ENCODE measurements at places on chromosomes 4 and X.

DNA sequence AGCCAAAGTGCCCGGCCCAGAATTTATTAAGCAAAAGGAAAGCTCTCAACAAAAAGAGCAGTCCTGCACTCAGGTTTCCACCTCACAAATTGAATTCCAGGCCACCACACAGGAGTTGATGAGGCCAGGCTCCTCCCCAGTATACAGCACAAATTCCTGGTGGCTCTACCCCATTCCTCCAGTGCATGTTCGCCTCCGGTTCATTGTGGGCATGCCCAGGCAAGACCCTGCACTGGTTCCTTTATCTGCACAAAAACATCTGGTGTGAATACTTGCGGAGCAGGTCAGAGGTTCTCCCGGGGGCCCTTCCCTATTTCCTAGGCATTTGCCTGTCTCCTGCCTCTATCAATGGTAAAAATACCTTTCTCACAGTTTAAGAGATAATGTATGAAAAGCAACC is 195.2 kb upstream of the ANXA10 start:
- no peak for DNase-seq

DNA sequence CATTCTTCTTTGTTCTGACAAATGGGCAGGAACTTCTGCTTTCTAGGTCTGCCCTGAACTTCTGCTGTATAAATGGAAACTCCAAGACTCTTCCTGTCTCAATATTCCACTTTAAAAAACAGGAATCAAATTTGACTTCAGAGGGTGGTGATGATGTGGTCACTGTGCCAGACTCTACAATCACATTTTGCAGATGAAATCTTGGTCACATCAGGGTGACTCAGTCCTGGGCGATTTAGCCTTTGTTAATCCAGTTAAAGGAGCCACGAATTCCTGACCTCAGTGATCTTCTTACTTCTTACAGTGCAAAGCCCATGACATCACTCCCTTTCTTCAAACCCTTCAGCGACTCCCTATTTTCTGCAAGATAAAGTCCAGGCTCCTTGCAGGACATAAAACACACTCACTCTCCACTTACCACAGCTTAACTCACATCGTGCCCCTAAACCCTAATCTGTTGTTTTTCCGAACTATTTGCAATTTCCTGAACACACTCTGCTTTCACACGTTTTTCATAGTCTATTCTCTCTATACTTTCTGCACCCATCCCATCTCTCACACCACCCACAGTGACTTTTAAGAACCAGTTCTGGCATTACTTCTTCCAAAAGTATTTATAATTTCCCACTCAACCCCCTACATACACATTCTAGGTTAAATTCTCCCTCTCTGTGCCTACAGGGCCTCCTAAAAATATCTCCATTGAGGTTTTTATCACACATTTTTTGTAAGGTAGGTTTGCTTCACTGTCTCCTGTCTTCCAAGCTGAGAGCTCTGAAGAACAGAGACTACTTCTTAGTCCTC is 11.1 kb downstream of the GASK1B start:
- DNase-seq: no peak

DNA sequence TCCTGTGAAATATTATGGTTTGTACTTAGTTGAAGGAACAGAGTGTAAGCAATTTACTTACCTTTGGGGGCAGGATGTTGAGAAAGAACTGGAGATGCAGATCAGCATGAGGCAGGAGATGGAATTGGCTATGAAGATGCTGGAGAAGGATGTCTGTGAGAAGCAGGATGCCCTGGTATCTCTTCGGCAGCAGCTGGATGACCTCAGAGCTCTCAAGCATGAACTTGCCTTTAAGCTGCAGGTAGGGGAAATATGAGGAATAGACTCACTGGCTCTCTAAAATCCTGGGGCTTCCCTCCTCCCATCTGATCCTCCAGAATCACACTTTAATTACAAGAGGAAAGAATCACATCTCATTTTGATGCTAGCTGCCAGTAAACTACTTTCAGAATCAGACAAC is 51.0 kb downstream of the GRSF1 start:
- no peak for DNase-seq

GRCh38 chrX:9327086-9327746 is 137.6 kb upstream of the TBL1X start:
- no peak for DNase-seq

DNA sequence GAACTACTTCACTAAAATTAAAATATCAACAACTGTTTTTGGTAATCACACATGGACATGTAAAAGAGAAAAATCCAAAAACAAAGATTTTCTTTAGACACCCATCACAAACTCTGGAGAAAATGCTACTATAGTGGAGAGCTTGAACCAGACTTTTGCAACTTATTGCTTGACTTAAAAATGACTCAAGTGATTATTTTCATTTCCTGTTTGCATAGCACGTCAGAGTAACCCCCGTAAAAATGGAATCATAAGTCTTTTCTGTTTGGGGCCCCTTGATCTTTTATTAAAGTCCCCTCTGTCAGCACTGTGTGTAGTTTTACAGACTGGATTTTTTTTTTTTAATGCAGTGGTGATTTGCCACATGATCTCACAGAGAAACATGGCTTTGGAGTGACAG is 79.5 kb downstream of the PRKG2 start:
- no peak for DNase-seq

- no peak for DNase-seq
Observed at GRCh38 chr4:80776168-80776567, 254.3 kb upstream of the BMP3 start.

DNA sequence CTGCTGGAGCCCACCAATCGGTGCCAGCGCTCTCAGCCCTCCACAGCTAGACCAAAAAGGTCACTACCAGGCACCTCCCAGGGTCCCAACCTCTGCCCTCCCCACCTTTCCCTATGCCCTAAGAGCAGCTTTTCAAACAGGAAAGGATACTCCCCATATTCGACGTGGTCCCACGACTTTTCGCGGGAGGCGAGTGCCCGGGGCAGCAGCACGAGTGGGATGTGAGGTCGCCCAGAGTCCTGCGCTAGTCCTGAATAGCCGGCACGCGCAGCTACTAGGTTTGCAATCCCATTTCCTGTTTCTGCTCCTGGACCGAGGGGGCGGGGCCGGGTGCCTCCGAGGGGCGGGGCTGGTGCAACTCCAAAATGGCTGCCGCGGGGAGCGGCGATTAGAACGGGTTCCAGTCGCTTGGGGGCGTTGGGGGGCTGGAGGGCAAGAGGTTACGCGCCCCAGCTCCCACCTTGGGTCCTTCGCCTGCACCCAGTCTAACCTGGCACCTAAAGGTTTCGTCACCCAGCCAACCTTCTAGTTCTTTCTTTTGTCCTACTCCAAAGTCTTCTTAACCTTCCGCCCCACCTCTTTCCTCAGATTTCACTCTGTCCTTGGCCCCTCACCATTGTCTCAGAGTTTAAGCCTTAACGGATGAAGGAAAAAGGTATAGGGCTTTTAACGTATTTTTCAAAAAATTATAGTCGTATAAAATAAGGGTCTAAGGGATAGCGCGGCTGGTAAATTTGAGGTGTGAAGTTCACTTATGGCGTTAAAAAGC is 85.0 kb upstream of the TENT5D start:
- DNase-seq: peak; percentile 61

DNA sequence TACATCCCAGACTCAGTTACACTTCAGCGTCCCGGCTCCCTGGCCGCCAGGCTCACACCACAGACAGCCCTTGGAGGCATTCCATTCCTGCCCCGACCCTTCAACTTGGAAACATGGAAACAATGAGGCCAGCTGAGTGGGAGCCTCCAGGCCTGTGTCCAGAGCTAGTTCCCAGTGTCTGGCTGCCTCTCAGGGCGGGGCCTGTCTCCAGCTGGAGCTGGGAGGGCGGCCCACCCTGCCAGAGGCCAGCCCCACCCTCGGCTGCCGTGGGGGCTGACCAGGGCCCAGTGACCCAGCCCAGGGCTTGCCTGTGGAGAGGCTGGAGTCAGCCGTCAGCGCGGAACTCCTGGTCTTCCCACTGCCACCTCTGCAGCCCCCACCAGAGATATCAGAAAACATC is 37.4 kb upstream of the SPON2 start:
- no peak for DNase-seq

- no peak for DNase-seq
Observed at GRCh38 chr4:40661803-40662202, 32.1 kb upstream of the RBM47 start.

DNA sequence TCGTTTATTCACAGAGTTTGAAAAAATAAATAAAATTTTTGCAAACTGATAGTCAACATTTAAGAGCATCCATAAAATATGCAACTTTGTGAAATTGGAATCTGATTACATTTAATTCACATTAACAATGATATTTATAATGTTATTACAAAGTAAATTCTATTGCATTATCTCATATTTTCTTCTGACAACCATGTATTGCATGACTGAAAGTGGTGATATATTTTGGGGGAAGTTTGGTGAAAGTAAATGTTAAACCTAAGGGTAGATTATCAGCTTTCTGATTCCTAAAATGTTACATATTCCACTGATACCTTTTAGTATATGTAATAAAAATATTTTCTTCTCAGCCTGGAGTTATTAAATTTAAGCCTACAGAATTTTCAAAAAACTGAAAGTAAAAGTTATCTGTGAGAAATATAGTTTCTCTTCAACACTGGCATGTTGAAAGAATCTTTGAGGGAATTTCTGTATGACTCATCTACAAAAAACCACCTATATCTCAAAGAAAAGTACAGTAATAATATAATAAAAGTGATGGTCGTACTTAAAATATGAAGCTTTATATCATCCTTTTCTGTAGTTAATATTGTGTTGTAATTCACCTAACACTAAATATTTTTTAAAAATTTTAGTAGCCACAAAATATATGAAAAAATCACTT is 1179.6 kb upstream of the PCDH7 start:
- no peak for DNase-seq

DNA sequence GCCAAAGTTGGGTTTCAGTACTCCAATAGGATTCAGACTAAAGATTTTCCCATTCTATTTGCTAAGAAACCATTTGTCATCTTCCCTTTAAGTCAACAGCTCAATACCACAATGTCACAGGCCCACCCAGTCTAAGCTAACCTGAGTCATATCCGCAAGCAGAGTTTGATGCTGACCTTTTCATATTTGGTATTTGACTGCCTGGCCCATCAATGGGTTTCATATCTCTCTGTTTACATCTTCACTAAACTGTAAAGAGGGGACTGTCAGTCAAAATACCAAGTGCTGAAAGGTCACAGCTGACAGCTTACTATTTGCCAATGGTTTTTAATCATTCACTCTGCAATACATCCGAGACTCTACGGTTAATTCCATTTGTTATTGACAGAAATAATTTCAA is 707.5 kb upstream of the ACTRT1 start:
- no peak for DNase-seq

- DNase-seq: no peak
Observed at GRCh38 chr4:20456407-20456806, 204.7 kb downstream of the SLIT2 start.

DNA sequence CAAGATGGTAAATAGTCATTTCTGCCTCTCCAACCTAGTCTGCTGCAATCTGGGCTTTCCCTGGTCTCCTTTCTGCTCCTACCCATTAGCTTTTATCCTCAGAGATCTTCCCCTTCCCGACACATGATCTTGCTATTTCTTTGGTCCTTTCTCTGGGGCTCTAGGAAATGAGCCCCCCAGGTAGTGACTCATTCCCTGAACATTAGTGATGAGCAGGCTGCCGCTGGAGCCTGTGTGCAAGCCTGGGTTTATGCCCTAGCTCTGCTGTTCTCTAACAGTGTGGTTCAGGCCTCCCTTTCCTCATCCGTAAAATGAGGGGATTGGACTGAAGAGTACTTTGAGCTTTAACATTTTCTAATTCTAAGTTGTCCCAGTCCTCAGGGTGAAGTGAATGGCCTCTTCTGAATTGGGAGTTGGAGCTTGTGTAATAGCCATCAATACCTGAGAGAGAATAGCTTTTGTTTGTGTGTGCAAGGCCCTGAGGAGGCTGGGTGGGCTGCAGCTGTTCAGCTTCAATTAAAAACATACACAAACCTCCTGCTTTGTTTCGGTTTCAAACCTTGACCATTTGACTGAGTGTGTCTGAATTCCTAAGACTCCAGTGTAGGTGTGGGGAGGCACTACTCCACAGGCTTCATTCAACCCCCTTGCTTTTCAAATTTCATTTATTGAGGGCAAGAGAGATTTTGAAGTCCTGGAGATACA is 115.6 kb upstream of the SCML1 start:
- DNase-seq: no peak

- no peak for DNase-seq
Observed at GRCh38 chr4:39889226-39889625, 88.5 kb downstream of the PDS5A start.

- no peak for DNase-seq
Observed at GRCh38 chr4:108787106-108787505, 24.3 kb upstream of the ETNPPL start.

DNA sequence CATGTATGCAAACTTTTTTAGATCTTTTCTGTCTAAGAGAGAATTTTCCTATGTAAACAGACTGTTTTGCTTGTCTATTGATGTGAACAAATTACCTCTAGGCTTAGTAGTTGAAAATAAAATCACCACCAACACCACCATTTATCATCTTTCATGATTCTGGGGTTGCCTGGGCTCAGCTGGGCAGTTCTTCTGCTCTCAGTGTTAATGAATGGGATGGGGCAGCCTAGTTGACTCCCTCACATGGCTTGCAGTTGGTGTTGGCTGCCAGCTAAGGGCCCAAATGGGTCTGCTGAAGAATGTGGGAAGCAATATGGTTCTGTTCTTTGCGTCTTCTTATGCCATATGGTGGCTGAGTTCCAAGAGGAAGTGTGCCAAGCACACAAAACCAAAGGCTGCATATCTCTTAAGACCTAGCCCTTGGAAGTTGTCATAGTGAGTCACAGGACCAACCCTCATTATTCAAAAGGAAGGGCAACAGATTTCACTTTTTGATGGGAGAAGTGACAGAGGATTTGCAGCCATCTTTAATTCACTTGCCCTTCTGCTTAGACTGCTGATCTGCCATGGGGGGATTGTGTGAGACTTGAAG is 17.9 kb downstream of the REELD1 start:
- no peak for DNase-seq

GRCh38 chr4:27013012-27013411 is 152.4 kb downstream of the STIM2 start:
- DNase-seq: no peak

GRCh38 chr4:67451464-67451863 is 93.8 kb downstream of the CENPC start:
- no peak for DNase-seq

DNA sequence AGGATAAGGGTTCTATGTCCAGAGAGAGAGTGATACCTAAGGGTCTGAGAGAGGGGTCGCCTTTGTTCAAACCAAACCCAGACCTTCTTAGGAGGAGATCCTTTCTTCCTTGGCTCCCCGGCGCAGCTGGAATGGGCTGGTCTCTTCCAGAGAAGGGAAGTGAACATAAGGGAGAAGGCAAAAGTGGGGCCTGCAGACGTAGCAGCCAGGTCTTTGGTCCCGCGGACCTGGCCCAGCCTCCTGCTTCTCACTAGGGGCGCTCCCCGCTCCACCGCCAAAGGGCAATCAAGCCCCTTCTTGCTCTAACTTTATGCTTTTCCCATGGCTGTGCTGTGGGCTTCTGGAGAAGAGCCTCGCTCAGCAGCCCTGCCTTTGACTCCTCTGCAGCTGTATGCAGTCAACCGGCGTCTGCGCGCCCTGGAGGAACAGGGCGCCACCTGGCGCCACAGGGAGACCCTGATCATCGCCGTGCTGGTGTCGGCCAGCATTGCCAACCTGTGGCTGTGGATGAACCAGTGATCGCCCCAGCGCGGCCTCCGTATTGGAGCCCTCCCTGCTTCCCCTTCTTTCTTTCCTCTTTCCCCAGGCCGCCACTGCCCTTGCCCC is 6.5 kb downstream of the FATE1 start:
- DNase-seq: peak; percentile 46

GRCh38 chrX:104195489-104196084 is 29.3 kb downstream of the FAM199X start:
- no peak for DNase-seq

Data from NCI-H774 (cell line).